ENCODE measurements at places on chromosomes 5 and 9.

DNA sequence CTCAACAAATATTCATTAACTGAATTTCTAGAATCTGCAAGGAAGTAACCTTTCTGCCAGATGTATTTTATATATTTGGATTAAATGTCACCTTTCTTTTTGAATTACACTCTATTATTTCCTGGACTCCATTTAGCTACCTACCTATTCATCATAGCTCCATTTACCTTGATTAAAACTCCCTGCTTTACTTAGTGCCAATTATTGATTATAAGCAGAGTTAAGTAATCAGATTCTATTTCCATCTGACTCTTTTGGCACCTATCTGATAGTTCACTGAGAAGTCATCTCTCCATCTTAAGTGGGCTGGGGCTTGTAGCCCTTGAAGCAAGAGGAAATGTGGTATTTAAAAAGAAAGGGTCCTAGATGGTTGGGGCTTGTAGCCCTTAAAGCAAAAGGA lies 88.6 kb downstream of the TRPM3 start:
- H3K27me3 ChIP-seq, result no peaks in the 10 kb centered on the region
- no peak overlapping the region for H3K27ac ChIP-seq
- DNase-seq, result no peak
- H3K36me3 ChIP-seq, result no peaks in the 10 kb centered on the region
- H3K4me1 ChIP-seq, result no peaks in the 10 kb centered on the region

GRCh38 chr9:98451576-98451975 lies 196.1 kb upstream of the TBC1D2 start:
- H3K4me3 ChIP-seq, result no peak overlapping the region
- no peak for DNase-seq
- no peaks in the 10 kb centered on the region for H3K36me3 ChIP-seq

DNA sequence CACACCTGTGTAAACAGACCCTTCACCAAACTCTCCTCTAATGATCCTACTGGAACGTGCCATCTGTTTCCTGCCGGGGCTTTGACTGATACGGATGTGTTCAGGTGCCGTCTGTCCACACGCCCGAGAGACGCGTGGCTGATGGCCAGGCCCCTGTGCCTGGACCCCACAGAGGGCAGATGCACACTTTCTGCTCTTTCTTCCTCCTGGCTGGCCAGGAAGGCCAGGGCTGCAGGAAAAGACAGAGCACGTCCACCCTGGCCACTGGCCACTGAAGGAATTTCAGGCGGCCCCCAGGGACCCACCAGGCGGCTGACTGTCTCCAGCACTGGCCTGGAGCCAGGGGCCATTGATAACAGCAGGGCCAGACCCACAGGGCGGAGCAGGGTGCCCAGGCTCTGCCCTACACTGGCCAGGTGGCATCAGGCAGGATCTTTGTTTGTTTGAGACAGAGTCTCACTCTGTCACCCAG lies 3.6 kb upstream of the ENG start:
- no peaks in the 10 kb centered on the region for H3K27me3 ChIP-seq
- H3K4me1 ChIP-seq, result peaks cover 23% of the 10 kb centered on the region
- DNase-seq, result no peak
- H3K27ac ChIP-seq, result no peak overlapping the region
- no peaks in the 10 kb centered on the region for H3K36me3 ChIP-seq
- no peak overlapping the region for H3K4me3 ChIP-seq

- H3K4me1 ChIP-seq, result no peaks in the 10 kb centered on the region
- no peak overlapping the region for H3K4me3 ChIP-seq
- no peaks in the 10 kb centered on the region for H3K36me3 ChIP-seq
- DNase-seq, result no peak
Measured at GRCh38 chr5:116785106-116785505, 210.5 kb upstream of the SEMA6A start.

DNA sequence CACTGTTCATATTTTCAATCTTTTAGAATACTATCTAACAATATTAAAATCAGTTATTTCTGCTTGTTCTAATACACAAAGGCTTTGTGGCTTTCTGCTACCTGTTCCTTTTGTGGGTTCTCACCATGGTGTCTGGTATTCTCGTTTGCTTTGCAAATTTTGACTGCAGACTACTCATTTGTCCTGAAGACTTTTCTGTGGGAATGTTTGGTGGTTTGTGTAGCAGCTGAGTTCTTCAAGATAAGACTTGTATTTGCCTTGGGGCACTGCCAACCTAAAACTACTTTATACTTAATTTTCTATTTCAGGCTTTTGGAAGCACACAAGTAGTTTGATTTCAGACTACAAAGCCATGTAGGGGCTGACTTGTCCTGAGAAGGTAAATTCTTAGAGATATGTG lies 11.1 kb downstream of the IL33 start:
- no peaks in the 10 kb centered on the region for H3K36me3 ChIP-seq
- DNase-seq, result no peak
- H3K27me3 ChIP-seq, result peaks cover 10% of the 10 kb centered on the region
- H3K27ac ChIP-seq, result no peak overlapping the region
- H3K4me3 ChIP-seq, result no peak overlapping the region

DNA sequence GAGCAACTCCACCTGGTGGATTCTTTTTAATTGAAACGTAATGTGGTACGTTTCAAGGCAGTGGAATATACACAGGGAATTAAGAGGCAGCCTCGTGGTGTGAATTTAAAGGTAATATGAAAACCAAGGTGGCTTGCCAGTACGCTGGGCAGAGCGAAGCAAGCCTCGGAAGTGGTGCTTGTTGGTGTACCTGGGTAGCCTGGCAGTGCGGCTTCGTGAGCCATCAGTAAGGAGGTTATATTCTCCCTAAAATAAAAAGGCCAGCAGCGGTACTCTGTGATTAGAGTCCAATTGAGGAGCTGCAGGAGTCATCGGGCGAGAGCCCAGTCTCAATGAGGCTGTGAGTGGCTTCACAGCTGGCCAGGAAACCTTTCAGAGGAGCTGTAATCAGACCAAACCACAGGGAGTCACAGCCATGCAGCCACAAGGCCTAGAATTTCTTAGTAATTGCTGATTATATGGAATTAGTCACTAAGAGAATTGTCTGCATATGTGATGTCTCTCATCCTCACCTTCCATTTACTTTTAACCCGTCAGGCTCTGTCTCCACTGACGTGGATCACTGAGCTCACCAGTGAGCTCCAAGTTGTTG lies 57.7 kb downstream of the DCP2 start:
- no peak overlapping the region for H3K27ac ChIP-seq
- peaks cover 22% of the 10 kb centered on the region for H3K4me1 ChIP-seq
- no peak for DNase-seq
- H3K27me3 ChIP-seq, result no peaks in the 10 kb centered on the region

GRCh38 chr5:83562071-83562606 lies 90.6 kb downstream of the VCAN start:
- H3K4me1 ChIP-seq, result no peaks in the 10 kb centered on the region
- no peak overlapping the region for H3K27ac ChIP-seq
- DNase-seq, result no peak

DNA sequence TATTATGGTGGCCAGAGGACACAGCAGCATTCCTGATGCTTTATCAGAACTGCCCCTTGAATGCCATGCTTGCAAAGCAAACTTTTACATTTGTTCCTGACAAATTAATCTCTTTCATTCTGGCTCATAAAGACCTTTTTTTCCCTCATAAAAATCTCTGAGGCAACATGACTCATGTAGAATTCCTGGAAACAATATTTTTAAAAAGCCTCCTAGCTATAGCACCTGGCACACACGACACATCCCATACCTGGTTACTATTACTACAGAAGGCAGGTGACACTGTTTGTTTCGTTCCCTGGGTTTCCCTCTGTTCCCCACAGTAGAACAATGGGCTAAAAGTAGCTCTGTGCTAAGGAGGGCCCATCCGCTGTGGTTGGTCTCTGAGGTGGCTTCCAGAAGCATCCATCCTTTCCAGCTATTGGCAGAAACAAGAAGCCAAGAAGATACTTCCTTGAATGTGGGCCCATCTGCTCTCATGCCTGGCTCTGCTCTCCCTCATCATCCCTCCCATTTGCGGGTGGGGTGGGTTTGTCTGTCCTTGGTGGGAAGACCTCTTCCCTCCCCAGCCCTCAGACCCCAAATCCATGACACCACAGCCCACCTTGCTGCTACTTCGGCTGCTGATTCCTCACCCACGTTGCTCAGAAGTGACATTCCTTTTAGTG lies 59.1 kb downstream of the GALNT12 start:
- no peak for DNase-seq
- no peak overlapping the region for H3K27ac ChIP-seq
- H3K36me3 ChIP-seq, result no peaks in the 10 kb centered on the region
- H3K4me1 ChIP-seq, result peaks cover 6% of the 10 kb centered on the region
- H3K27me3 ChIP-seq, result peaks cover 2% of the 10 kb centered on the region
- H3K4me3 ChIP-seq, result no peak overlapping the region

DNA sequence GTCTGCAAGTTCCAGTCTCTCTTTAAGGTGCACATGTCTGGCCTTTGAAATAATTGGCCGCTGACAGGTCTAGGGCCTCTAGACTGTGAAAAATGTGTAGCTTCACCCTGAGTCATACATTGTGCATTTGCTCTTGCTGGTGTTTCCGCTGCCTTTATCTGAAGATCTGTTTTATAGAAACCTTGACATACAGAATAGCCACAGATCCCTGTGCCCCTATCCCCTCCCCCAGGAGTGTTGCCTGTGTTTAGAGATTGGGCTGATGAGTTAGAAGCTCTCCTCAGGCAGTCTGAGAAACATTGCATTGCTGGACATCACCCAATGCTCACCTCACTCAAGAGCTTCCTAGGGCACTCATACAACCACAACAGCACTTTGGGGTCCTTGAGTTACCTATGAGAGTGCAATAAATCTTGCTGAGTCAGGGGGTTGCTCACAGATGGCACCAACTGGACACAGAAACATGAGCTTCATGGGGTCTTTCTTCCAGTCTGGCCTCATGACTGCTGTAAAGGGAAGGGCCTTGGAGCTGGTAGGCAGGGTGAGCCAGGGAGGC lies 3.8 kb upstream of the ZNF782 start:
- H3K4me3 ChIP-seq, result no peak overlapping the region
- peaks cover 6% of the 10 kb centered on the region for H3K36me3 ChIP-seq
- no peak overlapping the region for H3K27ac ChIP-seq
- H3K4me1 ChIP-seq, result peaks cover 21% of the 10 kb centered on the region
- peak; percentile 33 for DNase-seq

- no peaks in the 10 kb centered on the region for H3K36me3 ChIP-seq
- H3K27ac ChIP-seq, result no peak overlapping the region
- no peak overlapping the region for H3K4me3 ChIP-seq
- no peak for DNase-seq
Measured at GRCh38 chr5:38104497-38105230, 153.7 kb upstream of the EGFLAM start.

Measured in T-helper 2 cell treated with Interferon-gamma antibody and Interleukin-4, amounts not matched to agents 5 μg/mL and 100 μg/mL, for 36 hours (primary cell).